ENCODE measurements at places on chromosomes 2 and 18.

- peak; percentile 93 for DNase-seq
Observed at GRCh38 chr18:39448942-39449341, 1883.3 kb upstream of the CELF4 start.

DNA sequence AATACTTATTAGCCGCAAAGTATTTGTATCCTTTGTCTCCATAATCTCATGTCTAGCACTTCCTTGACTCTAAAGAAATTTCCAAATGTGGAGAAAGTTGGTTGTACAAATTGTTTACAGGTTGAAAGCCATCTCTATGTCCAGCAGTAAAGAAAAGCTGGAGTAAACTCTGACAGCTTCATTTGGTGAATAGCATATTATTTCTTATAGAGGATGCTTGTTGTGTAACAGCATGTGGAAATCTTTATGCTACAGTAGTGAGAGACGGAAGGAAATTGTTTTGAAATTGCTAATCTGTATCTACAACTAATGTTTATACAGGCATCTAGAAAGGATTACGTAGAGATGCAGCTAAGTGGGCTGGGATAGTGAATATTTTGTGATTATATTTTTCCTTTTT lies 78.5 kb downstream of the UGGT1 start:
- peak; percentile 24 for DNase-seq

DNA sequence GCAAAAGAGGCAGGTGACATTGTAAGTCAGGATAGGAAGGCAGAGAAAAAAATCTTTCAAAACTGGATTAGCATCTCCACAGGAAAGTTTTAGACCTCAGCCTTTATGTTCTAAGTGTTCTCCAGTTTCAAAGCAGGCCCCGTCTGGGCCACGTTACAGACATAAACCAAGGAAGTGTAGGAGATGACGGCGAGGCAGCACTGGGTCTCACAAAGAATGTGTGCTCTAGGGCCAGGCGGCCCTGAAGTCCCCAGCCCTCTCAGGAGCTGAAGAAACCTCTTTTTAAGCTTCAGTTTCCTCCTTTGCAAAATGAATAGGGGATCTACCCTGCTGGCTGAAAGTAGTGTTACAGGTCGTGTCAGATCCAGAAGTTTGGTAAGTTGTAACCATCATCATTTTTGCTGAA lies 81.7 kb downstream of the SPRED2 start:
- DNase-seq, result no peak

GRCh38 chr18:60134806-60135205 lies 235.0 kb downstream of the PMAIP1 start:
- no peak for DNase-seq

- peak; percentile 16 for DNase-seq
Observed at GRCh38 chr18:40367576-40367975, 1587.5 kb upstream of the PIK3C3 start.

DNA sequence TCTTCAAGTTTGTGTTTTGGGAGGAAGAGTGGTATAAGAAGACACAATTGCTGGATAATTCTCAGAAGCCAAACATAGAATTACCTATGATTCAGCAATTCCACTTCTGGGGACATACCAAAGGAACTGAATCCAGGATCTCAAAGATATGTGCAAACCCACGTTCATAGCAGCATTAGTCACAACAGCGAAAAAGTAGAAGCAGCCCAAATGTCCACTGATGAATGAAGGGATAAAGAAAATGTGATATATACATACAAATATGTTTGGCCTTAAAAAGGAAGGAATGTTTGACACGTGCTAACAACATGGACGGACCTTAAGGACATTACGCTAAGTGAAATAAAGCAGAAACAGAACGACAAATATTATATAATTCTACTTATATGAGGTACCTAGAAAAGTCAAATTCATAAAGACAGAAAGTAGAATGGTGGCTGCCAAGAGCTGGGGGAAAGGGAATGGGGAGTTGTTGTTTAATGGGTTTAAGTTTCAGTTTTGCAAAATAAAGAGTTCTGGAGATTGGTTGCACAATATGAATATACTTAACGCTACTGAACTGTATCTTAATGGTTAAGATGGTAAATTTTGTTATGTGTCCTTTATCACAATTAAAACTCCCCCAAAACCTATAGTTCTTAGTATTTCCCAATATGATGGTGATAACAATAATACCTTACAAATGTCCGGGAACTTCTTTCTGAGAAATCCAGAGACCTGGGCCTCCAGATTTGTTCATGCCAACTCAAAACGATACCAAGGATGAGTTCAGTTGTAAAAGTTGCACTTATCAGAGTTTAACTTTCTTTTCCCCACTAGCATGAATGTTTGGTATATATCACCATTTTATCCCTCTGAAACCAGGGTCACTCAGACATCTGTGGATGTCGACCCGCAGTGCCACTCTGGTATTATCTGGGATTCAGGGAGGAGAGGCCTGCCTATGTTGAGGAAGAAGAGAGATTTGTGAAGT lies 33.7 kb upstream of the WIPF1 start:
- DNase-seq, result no peak

DNA sequence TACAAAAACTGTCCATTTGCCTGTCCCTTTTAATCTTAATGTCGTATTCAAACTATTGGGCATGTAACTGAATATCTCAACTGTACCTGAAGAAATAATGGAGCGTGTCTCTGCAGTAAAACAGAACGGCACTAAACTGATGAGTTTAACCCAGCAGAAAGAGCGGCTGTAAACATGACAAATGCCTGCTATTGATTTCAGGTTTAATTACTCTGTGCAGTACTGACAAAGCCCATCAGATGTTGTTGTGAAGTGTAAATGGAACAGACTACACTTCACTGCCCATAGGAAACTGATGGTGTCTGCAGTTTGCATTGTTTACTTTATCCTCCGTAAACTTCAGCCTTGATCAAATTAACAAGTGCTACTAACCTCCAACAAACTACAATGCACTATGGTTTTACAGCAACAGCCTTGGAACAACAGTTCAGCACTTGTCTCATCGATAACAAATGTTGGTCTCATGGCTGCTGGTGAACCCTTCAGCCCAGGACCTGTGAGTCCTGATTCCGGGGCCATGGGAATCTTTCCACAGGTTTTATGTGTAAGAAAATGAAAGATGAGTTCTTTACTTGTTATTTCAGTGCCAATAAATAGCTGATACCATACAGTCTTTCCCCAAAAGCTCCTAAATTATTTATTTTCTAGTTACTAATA lies 316.5 kb downstream of the CCDC178 start:
- no peak for DNase-seq

DNA sequence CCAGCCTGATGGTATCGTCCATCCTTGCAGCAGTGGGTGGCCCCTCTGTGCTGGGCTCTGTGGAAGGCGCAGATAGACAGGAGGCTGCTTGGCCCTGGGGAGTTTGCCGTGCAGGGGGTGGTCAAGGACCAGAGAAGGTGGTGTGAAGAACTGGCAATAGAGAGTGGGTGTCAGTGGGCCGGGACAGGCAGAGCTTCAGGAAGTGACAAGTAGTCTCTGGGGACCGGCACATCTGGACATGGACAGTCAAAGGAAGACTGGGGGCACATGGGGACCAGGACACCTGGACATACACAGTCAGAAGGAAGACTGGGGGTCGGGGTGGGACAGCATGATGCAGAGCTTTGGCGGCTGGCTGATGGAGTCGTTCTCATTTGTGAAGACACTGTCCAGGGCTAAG lies 335.9 kb downstream of the AGAP1 start:
- no peak for DNase-seq

GRCh38 chr2:70458661-70459060 lies 95.0 kb downstream of the TGFA start:
- DNase-seq, result no peak

DNA sequence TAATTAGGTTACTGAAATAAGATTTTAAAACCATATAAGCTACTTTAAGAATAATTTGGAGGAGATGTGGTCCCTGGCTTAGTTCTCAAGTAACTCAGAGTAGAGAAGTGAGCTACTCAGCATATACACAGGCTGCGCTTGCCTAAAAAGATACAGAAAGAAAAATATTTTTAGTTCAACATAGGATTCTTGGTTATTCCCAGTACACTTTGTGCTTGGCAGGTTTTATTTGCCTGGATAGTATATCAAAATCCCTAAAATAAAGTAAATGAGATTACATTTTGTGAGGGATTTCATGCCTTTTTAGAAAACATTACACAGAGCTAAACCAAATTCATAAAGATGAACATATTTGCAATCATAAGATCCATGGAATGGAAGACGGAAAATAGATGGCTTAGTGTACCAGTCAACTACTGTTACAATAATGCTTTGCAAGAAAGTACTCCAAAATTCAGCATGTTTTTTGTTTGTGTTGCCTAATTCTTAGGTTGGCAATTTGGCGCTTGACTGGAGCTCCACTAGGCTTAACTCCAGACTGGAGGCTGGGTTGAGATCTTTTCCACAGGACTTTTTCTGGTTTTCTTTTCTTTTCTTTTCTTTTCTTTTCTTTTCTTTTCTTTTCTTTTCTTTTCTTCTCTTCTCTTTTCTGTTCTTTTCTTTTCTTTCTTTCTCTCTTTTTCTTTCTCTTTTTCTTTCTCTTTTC lies 600.5 kb upstream of the SYT4 start:
- no peak for DNase-seq

GRCh38 chr2:240930631-240931318 lies 24.6 kb downstream of the CROCC2 start:
- no peak for DNase-seq

- peak; percentile 42 for DNase-seq
Observed at GRCh38 chr2:177489719-177490301, 97.2 kb downstream of the AGPS start.

DNA sequence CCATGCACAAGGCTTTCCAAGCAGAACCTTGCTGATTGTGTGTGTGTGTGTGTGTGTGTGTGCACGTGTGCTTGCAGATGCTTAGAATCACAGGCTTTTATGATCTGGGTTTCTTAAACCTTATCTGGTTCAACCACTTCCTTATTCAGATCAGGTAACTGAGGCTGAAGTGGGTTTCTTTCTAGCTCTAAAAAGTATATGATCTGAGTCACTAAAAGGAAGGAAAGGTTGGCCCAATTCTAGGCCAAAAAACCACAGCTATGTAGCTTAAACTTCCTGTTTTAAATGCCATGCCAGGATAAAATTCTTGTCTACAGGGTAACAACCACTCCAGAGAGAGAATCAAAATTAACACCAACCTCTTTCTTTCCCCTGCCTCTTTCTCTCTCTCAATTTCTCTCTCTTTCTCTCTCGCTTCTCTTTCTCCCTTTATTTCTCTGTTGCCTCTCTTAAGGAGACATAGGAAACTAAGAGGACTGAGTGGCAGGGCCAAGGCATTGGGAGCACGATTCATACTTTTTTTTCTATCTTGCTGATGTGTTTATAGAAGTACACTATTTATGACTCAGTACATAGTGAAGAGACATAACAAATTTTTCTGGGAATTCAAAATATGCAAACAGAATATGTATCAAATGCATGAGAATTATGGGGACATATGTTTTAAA lies 140.3 kb downstream of the TRIB2 start:
- peak; percentile 58 for DNase-seq

- DNase-seq, result no peak
Observed at GRCh38 chr2:1638281-1638860, 105.9 kb downstream of the PXDN start.

DNA sequence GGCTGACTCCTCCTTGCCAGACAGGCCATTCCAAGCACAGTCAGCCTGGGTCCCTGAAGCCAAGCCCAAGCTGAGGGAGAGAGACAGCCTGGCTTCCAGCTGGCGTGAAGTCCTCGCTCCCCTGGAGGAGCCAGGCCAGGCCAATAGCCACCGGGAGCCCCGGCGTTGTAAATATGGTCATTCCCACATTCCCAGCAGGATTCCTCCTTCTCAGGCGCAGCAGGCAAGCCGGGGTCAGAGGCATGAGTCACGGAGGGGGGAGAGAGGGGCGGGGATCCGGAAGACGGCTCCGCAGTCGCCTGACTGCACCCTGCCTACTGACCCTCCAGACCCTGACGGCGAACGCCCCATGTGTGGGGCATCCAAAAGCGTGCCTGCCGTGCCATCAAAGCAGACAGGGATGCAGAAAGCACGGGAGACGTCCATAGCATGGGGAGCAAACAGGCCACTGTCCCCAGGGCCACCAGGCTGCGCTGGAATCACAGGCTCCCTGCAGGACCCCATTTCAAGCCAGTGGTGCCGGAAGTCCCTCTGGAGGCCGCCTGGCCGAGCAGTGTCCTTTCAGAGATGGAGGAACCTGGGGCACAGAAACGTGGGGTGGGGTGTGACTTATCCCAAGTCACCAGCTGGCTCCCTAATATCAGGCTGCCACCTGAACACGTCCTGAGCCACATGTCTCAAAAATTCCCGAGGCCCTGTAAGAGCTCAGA lies 48.2 kb downstream of the TWIST2 start:
- DNase-seq, result peak; percentile 72

All from kidney capillary endothelial cell (primary cell).